ENCODE measurements at places on chromosomes 6 and 20. TPM values are rescaled to one million over a fixed set of nuclear protein-coding genes. Genes with fewer than 3 reads are reported as not detected.

DNA sequence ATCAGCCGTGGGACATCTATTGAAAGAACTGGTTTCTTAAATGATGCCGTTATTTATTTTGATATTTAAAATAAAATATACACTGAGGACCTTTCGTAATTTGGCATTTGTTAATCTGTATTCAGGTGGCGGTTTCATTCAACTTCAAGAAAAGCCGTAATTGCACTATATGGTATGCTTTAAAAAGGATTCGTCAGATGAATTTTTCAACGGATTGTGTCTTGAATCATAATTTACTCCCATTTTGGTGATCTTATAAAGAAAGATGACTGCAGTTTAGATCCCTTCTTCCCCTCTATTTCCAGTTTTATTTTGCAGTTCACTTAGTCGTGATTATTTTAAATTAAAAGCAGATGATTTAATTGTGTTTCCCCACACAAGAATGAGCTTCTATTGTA is 761 bp downstream of the KLHL32 start:
- no peak for DNase-seq

DNA sequence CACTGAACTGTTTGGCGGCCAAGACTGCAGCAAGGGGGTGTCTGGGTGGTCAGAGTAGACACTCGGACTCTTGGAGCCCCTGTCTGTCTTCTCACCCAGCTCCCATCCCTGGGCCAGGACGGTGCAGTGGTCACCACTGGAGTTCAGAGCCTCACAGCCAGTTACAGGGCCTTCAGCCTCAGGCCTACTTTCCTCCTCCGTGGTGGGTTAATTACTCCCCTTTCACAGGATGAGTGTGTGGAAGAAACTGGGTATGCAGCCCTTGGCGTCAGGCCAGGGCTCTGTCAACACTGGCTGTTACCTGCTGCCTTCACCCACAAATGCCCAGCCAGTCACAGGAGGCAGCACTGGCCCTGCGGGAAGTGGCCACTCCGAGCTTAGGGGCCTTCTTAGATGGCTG is 1.8 kb upstream of the YTHDF1 start:
- no peak for DNase-seq

SLC4A11 gene
- 1.1 TPM for total RNA-seq

DNA sequence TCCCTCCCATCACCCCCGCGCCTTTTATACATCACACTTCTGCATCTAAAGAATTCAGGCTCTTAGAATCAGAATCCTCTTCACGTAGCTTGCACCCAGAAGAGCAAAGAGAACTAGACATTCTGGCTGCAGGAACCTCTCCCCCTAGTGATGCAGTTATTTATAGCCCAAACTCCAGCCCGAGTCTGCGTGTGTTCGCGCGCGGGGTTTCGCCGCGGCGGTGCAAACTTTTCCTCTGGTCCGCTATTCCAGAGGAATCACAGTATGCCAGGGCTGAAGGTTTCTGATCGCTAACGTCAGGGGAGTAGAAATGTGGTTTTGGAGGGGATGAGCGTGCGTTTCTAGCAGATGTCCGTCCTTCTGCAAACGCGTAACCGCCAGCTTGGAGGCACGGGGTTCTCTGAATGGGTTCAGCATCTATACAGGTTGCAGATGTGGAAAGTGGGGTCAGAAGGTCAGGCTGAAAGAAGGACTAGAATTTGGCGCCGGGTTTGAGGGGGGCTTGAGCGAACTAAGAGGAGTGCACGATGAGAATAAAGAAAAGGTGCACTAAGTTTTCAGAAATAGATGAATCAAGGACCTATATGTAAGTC is 1.8 kb downstream of the EPHA7 start:
- DNase-seq = no peak

DNA sequence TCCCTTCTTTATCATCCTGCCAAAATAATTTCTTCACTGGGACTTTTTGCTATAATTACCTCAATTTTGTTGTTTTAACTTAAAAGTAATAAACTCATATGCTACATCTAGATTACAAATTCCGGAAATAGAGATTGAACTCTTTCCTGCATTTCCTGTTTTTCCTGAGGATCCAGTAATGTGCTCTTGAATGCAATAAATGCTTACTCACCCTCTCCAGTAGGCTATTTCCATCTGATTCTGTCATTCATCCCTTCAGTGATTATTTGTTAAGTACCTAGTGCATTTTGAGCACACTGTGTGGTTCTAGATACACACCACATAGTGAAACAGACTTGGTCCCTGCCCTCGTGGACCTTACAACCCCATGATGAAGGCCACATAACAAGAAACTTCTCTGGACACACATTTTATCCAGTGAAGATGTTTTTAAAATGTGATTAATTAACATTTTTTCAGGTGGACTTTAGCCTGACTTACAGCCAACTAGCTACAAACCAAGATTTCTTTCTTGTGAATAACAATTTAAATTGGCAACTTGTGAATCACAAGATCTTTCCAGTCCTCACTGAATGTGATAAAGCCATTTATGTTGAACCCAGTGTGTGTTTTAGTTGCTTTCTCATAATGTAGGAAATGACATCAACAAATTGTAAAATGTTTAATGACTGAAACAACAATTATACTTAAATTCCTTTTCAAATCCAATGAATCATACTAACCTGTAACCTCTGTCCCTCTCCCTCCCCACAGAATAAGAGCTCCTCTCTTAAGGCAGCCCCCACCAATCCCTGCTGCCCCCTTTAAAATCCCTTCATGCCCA is 272.3 kb downstream of the KHDC1L start:
- DNase-seq = no peak

DNA sequence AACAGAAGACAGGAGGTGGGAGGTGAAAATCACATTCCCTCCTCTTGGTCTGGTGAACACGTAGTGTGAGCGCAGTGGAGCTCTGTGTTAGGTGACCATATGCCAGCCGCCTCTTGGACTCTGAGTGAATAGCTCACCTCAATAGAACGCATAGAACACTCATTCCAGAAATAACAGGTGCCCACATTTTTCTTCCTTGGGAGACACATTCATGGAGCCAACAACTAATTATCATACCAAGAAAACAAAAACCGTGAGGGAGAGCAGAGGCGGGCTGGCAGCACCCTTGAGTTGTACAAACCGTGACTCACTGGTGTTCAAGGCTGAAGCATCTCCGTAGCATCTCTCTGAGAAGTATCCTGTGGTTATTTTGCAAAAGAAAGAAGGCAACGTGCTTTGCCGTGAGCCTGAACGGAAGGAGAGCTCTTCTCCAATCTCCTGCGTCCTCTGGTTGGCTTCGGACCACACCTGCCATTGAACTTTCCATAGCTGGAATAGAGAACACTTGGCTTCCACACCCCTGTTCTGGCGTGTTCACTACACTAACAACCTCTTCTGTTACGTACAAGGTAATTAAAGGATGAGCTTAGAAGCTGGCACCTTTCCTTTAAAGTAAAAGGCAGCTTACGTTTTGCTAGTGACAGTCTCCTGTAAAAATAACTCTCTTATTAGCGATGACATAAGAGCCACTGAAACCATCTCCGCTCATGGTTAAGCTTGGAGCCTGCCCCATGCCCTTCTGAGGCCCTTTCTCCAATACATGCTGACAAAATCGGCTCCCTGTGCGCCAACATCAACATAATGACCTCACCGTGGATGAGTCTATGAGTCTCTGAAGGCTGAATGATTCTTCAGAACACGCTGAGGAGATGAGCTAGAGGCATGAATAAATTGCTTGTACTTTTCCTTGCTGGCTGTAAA is 30.2 kb upstream of the SGK1 start:
- DNase-seq = no peak

PSORS1C2 gene
- not detected for total RNA-seq

All from spleen (tissue), 13 donors.